ENCODE measurements at places on chromosomes 6 and 20.

DNA sequence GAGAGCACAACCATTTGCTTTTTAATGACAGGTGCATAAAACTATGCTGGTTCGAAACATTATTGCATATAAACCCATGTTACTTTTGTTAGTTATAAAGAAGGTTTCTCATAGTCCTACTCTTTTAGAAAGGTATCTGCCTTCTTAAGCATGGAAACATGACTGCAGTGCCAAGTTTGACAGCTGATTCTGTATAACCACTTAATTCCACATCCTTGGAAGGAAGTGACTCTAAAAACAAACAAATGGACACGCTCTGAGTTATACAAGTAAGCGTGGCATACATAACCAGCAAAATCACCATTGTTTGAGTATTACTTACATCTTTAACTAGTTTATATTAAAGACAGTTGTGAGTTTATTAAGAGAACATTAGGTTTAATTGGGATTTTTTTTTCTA is 125.0 kb upstream of the HDGFL1 start:
- no peak for DNase-seq

GRCh38 chr6:156866220-156867015 is 89.2 kb downstream of the ARID1B start:
- DNase-seq: no peak

DNA sequence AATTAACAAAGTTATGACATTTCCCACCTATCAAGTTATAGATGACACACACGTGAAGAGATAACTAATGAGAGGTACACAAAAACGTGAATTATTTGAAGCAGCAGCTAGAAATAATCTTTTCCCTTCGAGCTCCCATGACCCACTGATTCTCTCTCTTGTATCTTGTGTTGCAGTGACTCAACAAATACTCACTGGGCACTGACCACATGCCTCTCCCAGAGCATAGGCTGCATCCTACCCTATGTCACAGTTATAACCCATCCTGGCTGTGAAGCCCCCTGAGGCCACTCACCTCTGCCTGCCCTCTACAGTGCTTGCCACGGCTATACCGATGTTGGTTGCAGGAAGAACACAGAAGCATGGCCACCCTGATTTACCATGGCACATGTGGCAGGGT is 91.8 kb downstream of the INSM1 start:
- DNase-seq: no peak

- no peak for DNase-seq
Measured at GRCh38 chr6:17959302-17959701, 28.1 kb downstream of the KIF13A start.

- DNase-seq: no peak
Measured at GRCh38 chr6:137925141-137925698, 58.2 kb downstream of the TNFAIP3 start.

DNA sequence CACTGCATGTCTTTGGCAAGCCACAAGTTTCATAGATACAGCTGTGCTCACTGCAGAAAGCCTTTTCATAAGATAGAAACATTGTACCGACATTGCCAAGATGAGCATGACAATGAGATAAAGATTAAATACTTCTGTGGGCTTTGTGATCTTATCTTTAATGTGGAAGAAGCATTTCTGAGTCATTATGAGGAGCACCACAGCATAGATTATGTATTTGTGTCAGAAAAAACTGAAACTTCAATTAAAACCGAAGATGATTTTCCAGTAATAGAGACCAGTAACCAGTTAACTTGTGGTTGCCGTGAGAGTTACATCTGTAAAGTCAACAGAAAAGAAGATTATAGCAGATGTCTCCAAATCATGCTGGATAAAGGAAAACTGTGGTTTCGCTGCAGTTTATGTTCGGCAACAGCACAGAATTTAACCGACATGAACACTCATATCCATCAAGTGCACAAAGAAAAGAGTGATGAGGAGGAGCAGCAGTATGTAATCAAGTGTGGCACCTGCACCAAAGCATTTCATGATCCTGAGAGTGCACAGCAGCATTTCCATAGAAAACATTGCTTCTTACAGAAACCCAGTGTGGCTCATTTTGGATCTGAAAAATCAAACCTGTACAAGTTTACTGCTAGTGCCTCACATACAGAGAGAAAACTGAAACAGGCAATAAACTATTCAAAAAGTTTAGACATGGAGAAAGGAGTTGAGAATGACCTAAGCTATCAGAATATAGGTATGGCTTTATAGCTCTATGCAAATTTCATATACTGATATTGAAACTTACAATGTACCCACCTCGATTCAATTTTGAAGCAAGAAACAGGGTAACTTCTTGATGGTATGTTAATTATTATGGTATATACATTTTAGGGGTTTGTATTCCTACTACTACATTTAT is 23.9 kb upstream of the BAG2 start:
- DNase-seq: no peak

- no peak for DNase-seq
Measured at GRCh38 chr6:16174416-16175078, 45.7 kb downstream of the MYLIP start.

DNA sequence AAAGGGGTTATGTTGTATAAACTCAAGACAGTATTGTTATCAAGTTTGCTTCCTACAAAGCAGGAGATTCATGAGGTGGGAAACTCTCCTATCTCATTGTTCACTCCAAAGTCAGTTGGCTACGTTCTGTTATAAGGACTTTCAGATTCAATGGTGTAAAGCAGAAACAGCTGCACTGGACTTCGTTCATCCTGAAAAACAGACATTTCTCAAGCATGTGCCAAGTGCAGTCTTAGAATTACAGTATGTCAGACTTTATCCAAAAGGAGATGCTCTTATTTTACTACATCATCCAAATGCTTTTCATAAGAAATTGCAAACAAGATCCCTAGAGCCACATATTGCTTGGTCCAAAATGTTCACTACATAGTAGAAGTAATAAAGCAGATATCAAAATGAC is 14.9 kb downstream of the COL21A1 start:
- DNase-seq: no peak

- DNase-seq: no peak
Measured at GRCh38 chr20:48339190-48339985, 488.4 kb downstream of the PREX1 start.

GRCh38 chr6:28402197-28402596 is 2.6 kb upstream of the ZSCAN12 start:
- DNase-seq: no peak

DNA sequence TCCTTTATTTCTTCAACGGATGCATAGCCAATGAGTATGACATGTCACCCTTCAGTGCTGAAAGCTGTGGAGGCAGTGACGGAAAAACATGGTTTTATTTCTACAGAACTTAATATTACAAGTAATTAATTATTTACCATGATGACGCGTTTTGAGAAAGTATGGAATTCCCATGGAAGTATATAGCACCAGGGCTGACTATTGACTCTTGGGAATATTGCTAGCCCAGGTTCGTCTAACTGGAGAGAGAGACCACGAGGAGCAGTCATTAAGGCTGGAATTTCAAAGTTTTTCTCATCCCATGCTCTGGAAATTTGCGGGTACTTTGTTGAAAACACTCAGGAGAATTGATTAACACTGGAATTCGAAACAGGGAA is 155.2 kb upstream of the PRSS16 start:
- no peak for DNase-seq

GRCh38 chr20:9052136-9052535 is 16.8 kb upstream of the PLCB4 start:
- DNase-seq: no peak

GRCh38 chr6:131331151-131331550 is 195.9 kb downstream of the AKAP7 start:
- DNase-seq: no peak

GRCh38 chr20:58717278-58718091 is 24.9 kb downstream of the NPEPL1 start:
- no peak for DNase-seq

GRCh38 chr20:38890497-38890818 is 35.8 kb upstream of the FAM83D start:
- no peak for DNase-seq

DNA sequence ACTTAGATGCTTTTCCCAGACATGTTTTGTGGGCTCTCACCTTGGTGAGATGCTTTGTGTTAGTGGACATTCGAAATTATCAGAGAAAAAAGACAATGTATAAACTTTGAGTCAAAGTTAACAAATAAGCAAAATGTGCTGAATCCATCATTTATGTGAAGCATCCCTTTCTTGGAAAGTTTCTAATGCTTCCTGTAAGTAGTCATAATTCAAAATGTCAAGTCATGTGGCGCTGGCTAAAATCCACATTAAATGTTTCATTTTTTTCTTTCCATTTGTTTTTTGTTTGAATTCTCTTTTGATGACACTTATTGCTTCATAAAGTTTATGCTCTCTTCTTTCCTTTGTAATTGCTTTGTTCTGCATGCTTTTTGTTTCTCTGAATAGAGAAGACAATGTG is 107.2 kb upstream of the CENPW start:
- no peak for DNase-seq

GRCh38 chr20:45091366-45091765 is 9.6 kb downstream of the KCNS1 start:
- DNase-seq: no peak

DNA sequence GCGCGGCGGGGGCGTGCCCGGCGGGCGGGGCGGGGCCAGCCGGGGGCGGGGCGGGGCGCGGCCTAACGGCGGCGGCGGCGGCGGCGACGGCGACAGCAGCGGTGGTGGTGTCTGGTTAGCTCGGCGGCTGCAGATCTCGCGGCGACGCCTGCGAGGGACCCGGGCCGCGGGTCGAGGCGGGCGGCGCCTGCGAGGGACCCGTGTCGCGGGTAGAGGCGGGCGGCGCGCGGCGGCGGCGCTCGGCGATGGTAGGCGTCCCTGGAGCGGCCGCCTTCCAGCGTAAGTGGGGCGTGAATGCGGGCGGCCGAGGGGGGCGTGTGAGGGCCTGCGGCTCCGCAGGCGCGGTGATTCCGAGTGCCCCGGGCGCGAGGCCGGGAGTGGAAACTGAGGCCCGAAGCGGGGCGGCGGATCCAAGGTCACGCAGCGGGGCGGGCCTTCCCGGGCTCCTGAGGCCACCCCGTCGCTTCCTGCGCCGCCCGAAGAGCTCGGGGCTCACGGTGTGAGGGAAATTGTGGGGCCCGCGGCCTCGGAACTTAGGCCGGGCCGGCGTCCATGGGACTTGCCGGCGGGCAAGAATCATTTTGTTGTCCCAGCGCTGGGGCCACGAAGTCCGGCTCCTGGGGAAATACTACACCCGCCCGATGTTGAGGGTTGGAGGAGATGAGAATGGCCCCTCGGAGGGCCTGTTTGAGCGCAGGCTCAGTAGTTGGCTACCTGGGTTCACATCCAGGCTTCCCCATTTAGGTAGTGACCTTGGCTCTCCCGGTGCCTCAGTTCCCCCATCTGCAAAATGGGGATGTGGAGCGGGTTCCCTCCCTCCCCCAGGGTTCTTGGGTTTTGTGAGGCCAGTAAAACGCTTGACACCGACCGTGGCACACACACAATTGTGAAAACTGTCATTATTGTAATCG is at the start of gene CBFA2T2:
Gene CBFA2T2, plus strand, starts transcription at position 74 of the 911 bp plus-strand sequence. Its CDS starts 172 bp downstream, at position 246.
- no peak for DNase-seq

DNA sequence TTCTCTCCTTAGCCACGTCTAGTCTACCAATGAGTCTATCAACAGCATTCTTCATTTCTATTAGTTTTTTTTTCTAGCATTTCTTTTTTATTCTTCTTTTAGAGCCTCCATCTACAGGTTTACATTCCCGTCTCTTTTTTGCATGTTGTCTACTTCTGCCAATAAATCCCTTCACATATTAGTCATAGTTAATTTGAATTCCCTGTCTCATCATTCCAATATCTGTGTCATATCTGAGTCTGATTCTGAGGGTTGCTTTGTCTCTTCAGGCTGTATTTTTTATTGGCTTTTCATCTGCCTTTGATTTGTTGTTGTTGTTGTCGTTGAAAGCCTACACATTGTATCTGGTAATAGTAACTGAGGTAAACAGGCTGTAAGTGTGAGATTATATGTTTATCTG is 104.6 kb downstream of the HMGCLL1 start:
- DNase-seq: no peak

DNA sequence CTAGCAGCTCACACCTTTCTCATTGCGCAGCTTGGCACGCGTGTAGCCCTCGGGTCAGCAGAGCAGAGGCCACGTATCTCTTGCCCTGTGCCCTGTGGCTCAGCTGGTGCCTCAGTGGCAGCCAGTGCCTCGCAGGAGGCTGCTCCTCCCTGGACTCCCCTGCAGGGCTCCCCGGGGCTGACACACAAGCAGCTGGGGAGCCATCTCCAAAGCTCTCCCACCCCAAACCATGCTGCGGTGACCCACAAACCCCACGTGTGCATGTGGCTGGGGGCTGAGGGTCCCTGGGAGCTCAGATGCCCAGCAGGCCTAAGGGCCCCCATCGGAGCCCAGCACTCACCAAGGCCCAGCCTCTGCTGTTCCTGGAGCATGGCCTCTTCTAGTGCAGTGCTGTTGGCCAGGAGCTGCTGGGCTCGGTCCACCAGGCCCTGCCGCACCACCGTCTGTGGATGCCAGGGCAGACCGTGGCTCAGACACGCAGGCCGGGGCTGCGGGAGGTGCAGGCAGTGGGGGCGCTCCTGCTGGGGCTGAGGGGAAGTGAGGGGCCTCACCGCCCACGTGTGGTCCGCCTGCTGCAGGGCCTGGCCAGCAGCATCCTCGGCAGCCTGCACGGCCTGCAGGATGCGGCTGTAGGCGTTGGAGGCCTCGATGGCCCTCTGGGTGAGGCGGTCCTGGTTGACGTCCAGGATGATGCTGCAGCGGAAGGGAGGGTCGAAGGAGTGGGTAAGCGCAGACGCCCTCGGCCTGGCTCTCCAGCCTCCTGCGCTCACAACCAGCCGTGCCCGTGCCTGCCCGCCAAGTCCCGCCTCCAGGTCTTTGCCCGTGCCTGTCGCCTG is 13.8 kb downstream of the ADRM1 start:
- no peak for DNase-seq

DNA sequence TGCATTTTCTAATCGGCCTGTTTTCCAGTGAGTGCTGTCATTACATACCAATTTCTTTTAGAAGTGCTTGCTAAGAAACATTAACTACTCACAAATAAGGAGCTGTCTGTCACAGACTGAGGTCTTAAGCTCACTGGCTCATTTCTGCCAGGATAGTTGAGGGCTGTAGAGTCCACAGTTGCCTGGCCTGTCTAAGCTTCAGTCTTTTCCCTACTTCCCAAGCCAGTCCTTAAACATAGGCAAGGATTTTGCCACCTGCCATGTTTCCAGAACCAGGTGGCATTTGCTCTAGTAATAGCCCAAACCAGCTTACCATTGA is 84.7 kb downstream of the LINC00237 start:
- no peak for DNase-seq

DNA sequence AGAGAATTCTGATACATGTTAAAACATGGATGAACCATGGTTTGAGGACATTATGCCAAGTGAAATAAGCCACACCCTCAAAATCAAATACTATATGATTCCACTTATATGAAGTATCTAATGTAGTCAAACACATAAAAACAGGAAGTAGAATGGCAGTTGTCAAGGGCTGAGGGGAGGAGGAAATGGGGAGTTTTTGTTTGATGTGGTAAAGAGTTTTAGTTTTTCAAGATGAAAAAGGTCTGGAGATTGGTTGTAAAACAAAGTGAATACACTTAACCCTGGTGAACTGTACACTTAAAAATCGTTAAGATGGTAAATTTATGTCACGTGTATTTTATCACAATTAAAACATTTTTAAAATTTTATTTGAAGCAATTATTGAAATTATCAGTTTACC is 127.4 kb upstream of the GRIK2 start:
- DNase-seq: no peak

- DNase-seq: no peak
Measured at GRCh38 chr6:65798280-65799014, 91.4 kb upstream of the EYS start.
